ENCODE measurements at places on chromosomes 7 and 10.

DNA sequence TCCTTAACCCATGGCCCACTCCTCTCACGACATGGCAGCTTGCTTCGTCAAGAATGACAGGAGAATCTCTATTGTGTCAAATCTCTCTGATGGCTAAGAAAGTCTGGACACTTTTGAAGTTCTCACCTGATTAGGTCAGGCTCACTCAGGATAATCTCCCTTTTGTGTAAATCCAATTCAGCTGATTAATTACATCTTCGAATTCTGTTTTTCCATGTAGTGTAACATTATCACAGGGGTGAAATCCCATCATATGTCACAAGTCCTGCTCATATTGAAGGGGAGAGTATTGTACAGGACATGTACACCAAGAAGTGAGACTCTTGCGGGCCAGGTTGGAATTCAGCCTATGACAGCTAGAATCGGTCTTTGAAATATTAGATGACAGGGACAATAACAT is 16.2 kb upstream of the OR6B1 start:
- no peak for DNase-seq
- no peak overlapping the region for H3K4me3 ChIP-seq
- no peaks in the 10 kb centered on the region for H3K36me3 ChIP-seq

- no peak overlapping the region for H3K4me3 ChIP-seq
- peaks cover 89% of the 10 kb centered on the region for H3K27me3 ChIP-seq
- H3K36me3 ChIP-seq: no peaks in the 10 kb centered on the region
- no peak overlapping the region for H3K27ac ChIP-seq
- no peaks in the 10 kb centered on the region for H3K4me1 ChIP-seq
Measured at GRCh38 chr7:149790146-149790548, 16.8 kb upstream of the ZNF467 start.

- DNase-seq: no peak
- H3K27ac ChIP-seq: no peak overlapping the region
- H3K36me3 ChIP-seq: peaks cover 13% of the 10 kb centered on the region
Measured at GRCh38 chr7:130142654-130143333, 62.4 kb downstream of the TMEM209 start.

DNA sequence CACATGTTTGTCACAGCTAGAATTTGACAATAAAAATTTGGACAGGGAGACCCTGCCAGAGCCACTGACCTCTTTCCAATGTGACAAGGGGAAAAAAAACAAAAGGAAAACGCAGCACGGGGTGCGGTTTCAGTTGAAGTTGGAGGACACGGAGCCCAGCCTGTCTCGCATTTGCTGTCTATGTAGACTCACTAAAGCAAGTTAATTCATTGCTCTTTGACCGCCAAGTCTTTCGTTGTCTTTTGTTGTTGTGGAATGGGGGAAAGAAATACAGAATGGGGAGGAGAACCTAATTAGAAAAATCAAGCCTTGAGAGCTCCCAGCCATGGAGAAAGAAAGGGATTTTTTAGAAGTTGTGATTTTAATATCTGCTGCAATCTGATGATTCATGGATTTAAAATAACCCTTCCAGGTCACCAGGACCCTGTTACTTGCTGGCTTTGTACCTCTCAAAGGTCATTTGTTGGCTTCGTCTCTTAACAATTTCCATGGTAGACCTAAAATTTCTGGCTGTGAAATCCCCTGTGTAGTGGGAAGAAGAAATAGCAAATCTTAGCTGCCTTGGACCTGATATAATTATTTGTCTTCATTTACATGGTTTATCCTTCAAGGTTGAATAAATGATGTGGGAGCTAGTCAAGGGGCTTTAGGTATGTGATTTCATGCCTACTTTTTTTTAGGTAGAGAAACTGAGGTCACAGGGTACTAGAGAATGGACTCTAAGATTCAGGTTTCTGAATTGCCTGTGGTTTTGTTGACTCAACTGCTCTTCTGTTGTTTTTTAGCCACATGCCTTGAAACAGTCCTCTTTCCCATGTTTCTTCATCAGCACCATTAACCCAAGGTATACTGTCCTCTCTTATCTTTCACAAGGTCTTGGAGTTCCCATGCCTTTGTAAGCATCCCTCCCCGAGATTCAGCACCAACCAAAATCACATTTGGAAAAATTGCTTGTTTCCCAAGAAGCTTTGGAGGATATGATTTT is 78.7 kb downstream of the TCF7L2 start:
- peaks cover 11% of the 10 kb centered on the region for H3K36me3 ChIP-seq
- H3K4me1 ChIP-seq: peaks cover 40% of the 10 kb centered on the region
- peak overlapping the region; percentile 80 for H3K27ac ChIP-seq
- no peak overlapping the region for H3K4me3 ChIP-seq

DNA sequence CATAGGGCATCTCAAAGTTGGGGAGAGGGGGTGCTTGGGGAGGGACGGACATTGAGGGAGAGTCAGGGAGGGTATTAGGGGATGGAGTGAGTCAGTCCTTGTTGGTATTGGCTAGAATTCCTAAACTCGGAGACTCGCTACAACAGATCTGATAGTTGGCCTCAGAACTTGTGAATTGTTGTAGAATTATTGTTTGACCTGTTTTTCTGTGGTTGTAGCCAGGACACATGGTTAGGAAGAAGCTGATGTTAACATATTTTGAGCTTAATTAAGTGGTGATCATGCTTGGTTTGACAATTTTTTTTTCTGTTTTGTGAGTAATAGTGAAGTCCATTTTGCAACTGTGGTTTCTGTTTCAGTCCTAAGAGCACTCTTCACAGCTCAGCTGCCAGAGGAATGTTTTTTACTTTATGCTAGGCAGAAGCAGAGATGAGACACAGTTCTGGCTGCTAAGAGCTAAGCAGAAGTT is 1190.3 kb upstream of the C7orf33 start:
- no peaks in the 10 kb centered on the region for H3K4me1 ChIP-seq
- no peaks in the 10 kb centered on the region for H3K36me3 ChIP-seq
- H3K27me3 ChIP-seq: no peaks in the 10 kb centered on the region

GRCh38 chr7:22628112-22628511 is 98.9 kb upstream of the IL6 start:
- no peak for DNase-seq
- no peak overlapping the region for H3K27ac ChIP-seq
- no peaks in the 10 kb centered on the region for H3K27me3 ChIP-seq
- no peaks in the 10 kb centered on the region for H3K36me3 ChIP-seq

DNA sequence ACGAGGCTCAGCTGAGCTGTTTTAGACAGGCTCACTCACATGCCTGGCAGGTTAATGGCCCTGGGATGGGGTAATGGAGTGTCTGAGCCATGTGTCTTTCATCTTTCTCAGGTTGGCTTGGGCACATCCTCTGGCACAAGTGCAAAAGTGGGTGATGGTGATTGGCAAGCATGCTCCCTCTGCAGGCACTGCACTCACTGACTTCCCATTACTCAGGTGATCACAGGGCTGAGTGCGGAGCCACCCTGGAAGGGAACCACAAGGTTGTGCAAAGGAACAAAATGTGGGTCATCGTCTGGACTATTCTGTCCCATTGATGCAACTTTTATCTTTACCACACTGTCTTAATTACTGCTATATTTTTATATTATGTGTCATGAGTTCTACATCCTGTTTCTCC is 244.1 kb upstream of the AKR1E2 start:
- H3K27me3 ChIP-seq: no peaks in the 10 kb centered on the region
- H3K4me3 ChIP-seq: no peak overlapping the region
- no peak for DNase-seq
- no peak overlapping the region for H3K27ac ChIP-seq
- H3K36me3 ChIP-seq: no peaks in the 10 kb centered on the region
- no peaks in the 10 kb centered on the region for H3K4me1 ChIP-seq

GRCh38 chr7:45709168-45710042 is 135.2 kb downstream of the ADCY1 start:
- H3K36me3 ChIP-seq: no peaks in the 10 kb centered on the region
- H3K27me3 ChIP-seq: peaks cover 42% of the 10 kb centered on the region
- no peaks in the 10 kb centered on the region for H3K4me1 ChIP-seq
- no peak overlapping the region for H3K27ac ChIP-seq

GRCh38 chr7:90187507-90188050 is 24.0 kb upstream of the STEAP2 start:
- H3K36me3 ChIP-seq: peaks cover 5% of the 10 kb centered on the region
- no peak overlapping the region for H3K4me3 ChIP-seq
- no peak for DNase-seq
- H3K27ac ChIP-seq: peak overlapping the region; percentile 64
- no peaks in the 10 kb centered on the region for H3K27me3 ChIP-seq
- peaks cover 23% of the 10 kb centered on the region for H3K4me1 ChIP-seq

DNA sequence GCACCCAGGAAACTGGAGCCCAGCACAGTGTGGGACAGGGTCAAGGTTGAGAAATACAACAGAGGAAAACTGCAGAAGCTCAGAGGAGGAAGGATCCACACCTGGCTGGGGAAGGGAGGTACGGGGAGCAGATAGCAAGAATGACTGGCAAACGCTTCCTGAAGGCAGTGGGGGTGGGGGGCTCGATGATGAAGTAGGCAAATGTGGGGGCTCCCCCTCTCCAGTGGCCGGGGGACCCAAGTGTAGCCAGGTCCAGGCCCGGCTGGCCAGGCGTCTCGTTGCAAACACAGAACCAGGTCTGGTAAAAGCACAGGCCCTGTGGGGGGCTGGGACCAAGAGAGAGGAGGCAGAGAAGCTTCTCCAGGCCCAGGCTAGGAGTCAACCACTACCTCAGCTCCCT is 7.7 kb downstream of the CHST15 start:
- H3K4me3 ChIP-seq: no peak overlapping the region
- peaks cover 20% of the 10 kb centered on the region for H3K4me1 ChIP-seq
- H3K36me3 ChIP-seq: no peaks in the 10 kb centered on the region
- DNase-seq: no peak
- no peaks in the 10 kb centered on the region for H3K27me3 ChIP-seq
- H3K27ac ChIP-seq: no peak overlapping the region

- H3K36me3 ChIP-seq: no peaks in the 10 kb centered on the region
- H3K4me3 ChIP-seq: no peak overlapping the region
- no peak overlapping the region for H3K27ac ChIP-seq
- peaks cover 91% of the 10 kb centered on the region for H3K27me3 ChIP-seq
Measured at GRCh38 chr10:70978181-70978580, 89.8 kb upstream of the PCBD1 start.

GRCh38 chr10:131433568-131433967 is 122.0 kb upstream of the TCERG1L start:
- no peak overlapping the region for H3K4me3 ChIP-seq
- H3K27me3 ChIP-seq: peaks cover 76% of the 10 kb centered on the region
- H3K4me1 ChIP-seq: no peaks in the 10 kb centered on the region
- H3K36me3 ChIP-seq: no peaks in the 10 kb centered on the region
- no peak for DNase-seq
- no peak overlapping the region for H3K27ac ChIP-seq

- no peaks in the 10 kb centered on the region for H3K36me3 ChIP-seq
- H3K27ac ChIP-seq: peak overlapping the region; percentile 35
- no peak for DNase-seq
- no peaks in the 10 kb centered on the region for H3K27me3 ChIP-seq
- H3K4me3 ChIP-seq: no peak overlapping the region
Measured at GRCh38 chr7:82594665-82595064, 151.1 kb upstream of the CACNA2D1 start.

- H3K4me3 ChIP-seq: no peak overlapping the region
- H3K36me3 ChIP-seq: no peaks in the 10 kb centered on the region
- H3K27me3 ChIP-seq: no peaks in the 10 kb centered on the region
- DNase-seq: no peak
Measured at GRCh38 chr10:118506671-118507590, 88.5 kb downstream of the PRLHR start.

GRCh38 chr7:85630904-85631600 is 444.2 kb upstream of the SEMA3D start:
- no peaks in the 10 kb centered on the region for H3K27me3 ChIP-seq
- no peak overlapping the region for H3K27ac ChIP-seq
- no peak overlapping the region for H3K4me3 ChIP-seq
- H3K4me1 ChIP-seq: peaks cover 7% of the 10 kb centered on the region

- H3K36me3 ChIP-seq: peaks cover 75% of the 10 kb centered on the region
- peak overlapping the region; percentile 59 for H3K4me3 ChIP-seq
- H3K27ac ChIP-seq: peak overlapping the region; percentile 95
Measured at GRCh38 chr10:3106928-3107425, 39.6 kb downstream of the PFKP start.
